CD8-positive, alpha-beta memory T cell (primary cell): ENCODE measurements at places on chromosomes 4 and X. TPM values are rescaled to one million over a fixed set of nuclear protein-coding genes. Genes with fewer than 3 reads are reported as not detected.

FAM9B gene
- not detected for total RNA-seq

LUZP4 gene
- not detected for total RNA-seq

RPL10 gene
- 3,198 TPM for total RNA-seq

EFNB1 gene
- 7.2 TPM for total RNA-seq

CNKSR2 gene
- total RNA-seq: 4.1 TPM

OTUD5 gene
- total RNA-seq: 67.3 TPM

ADH1C gene
- total RNA-seq: not detected

LANCL3 gene
- 0.49 TPM for total RNA-seq

TLL1 gene
- not detected for total RNA-seq

SERPINA7 gene
- total RNA-seq: not detected

USP17L21 gene
- not detected for total RNA-seq

- no peak for DNase-seq
- H3K27ac ChIP-seq: no peak overlapping the region
- H3K4me1 ChIP-seq: no peaks in the 10 kb centered on the region
- H3K4me3 ChIP-seq: no peak overlapping the region
- H3K27me3 ChIP-seq: no peaks in the 10 kb centered on the region
Observed at GRCh38 chr4:151420250-151420807, 11.4 kb downstream of the FHIP1A start.

- H3K27ac ChIP-seq: no peak overlapping the region
- H3K4me1 ChIP-seq: no peaks in the 10 kb centered on the region
- H3K4me3 ChIP-seq: no peak overlapping the region
- no peak for DNase-seq
- H3K36me3 ChIP-seq: no peaks in the 10 kb centered on the region
Observed at GRCh38 chrX:55149242-55149641, 60.4 kb downstream of the PAGE2 start.

DNA sequence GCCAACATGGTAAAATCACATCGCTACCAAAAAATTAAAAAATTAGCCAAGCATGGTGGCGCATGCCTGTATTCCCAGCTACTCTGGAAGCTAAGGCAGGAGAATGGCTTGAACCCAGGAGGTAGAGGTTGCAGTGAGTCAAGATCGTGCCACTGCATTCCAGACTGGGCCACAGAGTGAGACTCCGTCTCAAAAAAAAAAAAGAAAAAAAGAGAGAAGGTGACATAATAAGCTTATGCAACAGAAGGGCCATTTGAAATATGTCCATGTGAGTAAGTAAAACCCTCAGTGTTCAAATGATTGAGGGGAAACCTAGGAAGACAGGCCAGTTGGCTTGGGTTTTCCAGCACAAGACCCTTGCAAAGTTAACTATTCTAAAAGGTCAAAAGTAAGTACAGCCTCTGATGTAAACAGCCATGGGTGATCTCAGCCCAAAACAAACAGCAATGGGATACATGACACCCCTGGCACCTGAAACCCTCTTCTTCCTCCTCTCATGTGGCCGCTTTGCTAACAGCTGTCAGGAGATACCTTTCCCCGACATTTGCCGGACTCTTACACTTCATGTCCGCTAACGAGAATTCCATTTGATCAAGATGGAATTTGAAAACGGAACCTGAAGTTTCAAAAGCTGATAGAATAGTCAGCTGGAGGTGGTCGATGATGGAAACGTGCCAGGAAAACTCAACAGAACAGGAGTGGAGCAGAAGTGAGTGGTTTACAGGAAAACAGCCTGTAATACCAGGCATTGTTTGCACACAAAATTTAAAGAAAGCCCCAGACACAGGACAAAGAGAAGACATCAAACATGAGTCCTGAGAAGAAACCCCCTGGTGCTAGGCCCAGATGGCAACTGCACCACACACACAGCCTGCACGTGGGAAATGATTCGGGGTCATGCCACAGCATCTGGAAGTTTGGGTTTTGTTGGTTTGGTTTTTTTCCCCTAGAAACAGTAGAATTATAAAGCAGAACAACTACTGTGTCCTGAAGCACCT, 93.0 kb upstream of the STS start:
- no peak for DNase-seq
- peaks cover 6% of the 10 kb centered on the region for H3K4me1 ChIP-seq
- no peaks in the 10 kb centered on the region for H3K27me3 ChIP-seq

GRCh38 chr4:145583191-145584055, 35.8 kb upstream of the MMAA start:
- no peak for DNase-seq
- H3K36me3 ChIP-seq: no peaks in the 10 kb centered on the region
- H3K27ac ChIP-seq: no peak overlapping the region
- no peaks in the 10 kb centered on the region for H3K4me1 ChIP-seq

DNA sequence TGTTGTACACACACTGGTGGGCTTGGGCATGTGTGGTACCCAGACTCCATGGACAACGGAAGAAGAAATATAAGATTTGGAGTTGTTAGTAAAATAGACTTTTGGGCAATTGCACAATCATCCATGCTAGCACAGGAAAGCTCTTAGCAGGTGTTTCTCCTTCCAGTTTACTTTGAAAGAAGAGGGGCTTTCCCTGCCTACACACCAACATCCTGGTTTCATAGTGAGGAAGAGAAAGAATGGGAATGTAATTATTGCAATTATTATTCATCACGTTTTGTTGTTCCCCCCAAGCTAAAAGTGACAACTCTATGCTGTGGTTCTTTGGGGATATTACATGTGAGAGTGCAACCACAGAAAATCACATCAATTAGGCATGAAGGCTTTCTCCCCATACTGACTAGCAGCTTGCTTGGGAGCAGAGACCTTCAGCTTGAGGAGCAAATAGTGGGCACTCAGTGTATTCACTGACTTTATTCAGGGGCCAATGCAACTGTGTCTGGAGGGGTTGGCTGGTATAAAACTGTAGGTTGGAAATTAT, 57.2 kb upstream of the PUDP start:
- no peak overlapping the region for H3K4me3 ChIP-seq
- H3K4me1 ChIP-seq: no peaks in the 10 kb centered on the region
- H3K27me3 ChIP-seq: no peaks in the 10 kb centered on the region
- no peak for DNase-seq
- no peak overlapping the region for H3K27ac ChIP-seq
- H3K36me3 ChIP-seq: no peaks in the 10 kb centered on the region

DNA sequence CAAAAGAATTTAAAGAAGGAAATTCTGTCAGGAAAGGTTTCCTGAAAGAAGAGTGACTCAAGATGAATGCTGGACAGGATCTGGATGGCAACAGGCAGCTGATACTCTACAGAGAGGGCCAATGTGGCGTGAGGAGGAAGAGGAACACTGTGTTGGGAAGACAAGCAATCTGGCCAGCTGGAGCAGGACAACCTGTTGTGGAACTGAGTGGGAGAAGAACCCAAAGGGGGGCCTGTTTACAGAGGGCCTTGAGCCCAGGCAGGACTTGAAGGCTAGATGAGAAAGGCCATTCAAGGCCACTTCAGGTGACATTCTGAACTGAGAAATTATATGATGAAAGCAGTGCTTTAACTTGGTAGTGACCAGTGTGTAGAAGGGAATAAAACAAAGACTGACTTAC, 8.5 kb downstream of the OTUD4 start:
- DNase-seq: no peak
- H3K4me3 ChIP-seq: no peak overlapping the region
- H3K36me3 ChIP-seq: peaks cover 18% of the 10 kb centered on the region

GRCh38 chr4:180999217-180999616, 1244.0 kb upstream of the TENM3 start:
- no peak overlapping the region for H3K4me3 ChIP-seq
- no peak for DNase-seq
- no peaks in the 10 kb centered on the region for H3K27me3 ChIP-seq
- no peak overlapping the region for H3K27ac ChIP-seq
- no peaks in the 10 kb centered on the region for H3K36me3 ChIP-seq

- H3K27ac ChIP-seq: no peak overlapping the region
- no peaks in the 10 kb centered on the region for H3K27me3 ChIP-seq
- no peak overlapping the region for H3K4me3 ChIP-seq
- H3K36me3 ChIP-seq: no peaks in the 10 kb centered on the region
- DNase-seq: no peak
Observed at GRCh38 chr4:183356931-183357675, 34.9 kb upstream of the CLDN24 start.

- no peak for DNase-seq
- no peaks in the 10 kb centered on the region for H3K36me3 ChIP-seq
- no peaks in the 10 kb centered on the region for H3K4me1 ChIP-seq
- H3K4me3 ChIP-seq: no peak overlapping the region
- no peak overlapping the region for H3K27ac ChIP-seq
Observed at GRCh38 chr4:17875402-17876070, 64.8 kb downstream of the NCAPG start.

- no peaks in the 10 kb centered on the region for H3K27me3 ChIP-seq
- H3K36me3 ChIP-seq: no peaks in the 10 kb centered on the region
- no peak overlapping the region for H3K4me3 ChIP-seq
- no peak overlapping the region for H3K27ac ChIP-seq
- H3K4me1 ChIP-seq: no peaks in the 10 kb centered on the region
Observed at GRCh38 chr4:65383589-65384305, 286.5 kb downstream of the EPHA5 start.

DNA sequence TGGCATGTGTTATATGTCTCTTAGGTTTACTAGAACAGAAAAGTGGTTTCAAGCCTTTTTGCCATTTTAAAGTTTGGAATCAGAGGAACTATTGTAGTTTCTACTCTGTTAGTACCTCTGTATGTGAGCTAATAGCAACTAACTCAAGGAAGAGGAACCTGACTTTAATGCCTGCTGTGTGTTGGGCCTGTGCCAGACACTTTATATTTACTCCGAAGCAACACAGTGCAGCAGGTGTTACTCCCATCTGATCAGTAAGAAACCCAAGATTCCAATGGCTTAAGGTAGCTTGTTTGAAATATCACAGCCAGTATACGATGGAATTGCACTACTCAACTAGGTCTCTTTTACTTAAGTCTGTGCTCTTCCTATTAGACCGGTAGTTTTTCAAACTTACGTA, 79.2 kb downstream of the USP9X start:
- no peaks in the 10 kb centered on the region for H3K27me3 ChIP-seq
- H3K4me1 ChIP-seq: no peaks in the 10 kb centered on the region
- no peak overlapping the region for H3K4me3 ChIP-seq

DNA sequence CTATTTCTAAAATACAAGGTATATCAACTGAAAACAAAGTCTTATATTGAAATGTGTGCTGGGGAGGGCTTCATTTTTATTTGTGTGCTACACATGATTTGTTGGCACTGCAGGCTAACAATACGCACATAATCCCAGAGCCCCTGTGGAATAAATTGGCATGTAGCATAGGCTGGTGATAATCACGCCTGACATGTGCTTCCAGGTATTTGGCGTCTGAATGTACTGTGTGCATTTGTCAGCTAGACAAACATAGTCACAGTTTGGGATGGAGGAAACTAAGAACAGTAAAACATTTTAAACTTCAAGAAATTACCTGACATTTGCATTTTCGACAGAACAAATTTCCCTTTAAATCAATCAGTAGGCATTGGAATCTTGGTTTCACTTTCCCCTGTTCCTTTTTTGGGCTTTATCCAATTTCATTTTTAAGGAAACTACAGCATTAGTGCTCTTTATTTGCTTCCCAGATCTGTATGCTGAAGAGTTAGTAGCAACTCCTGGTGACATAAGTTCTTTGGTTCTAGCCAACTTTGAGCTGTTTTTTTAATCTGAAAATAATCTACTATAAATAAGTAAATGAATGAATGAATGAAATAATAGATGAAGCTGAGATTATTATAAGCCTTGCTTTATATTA, 472.3 kb downstream of the PDHA2 start:
- H3K36me3 ChIP-seq: no peaks in the 10 kb centered on the region
- H3K27me3 ChIP-seq: no peaks in the 10 kb centered on the region
- no peak for DNase-seq

GRCh38 chrX:129359269-129359668, 164.0 kb downstream of the SMARCA1 start:
- no peak overlapping the region for H3K27ac ChIP-seq
- no peak overlapping the region for H3K4me3 ChIP-seq
- no peaks in the 10 kb centered on the region for H3K4me1 ChIP-seq
- no peak for DNase-seq
- H3K36me3 ChIP-seq: no peaks in the 10 kb centered on the region
- no peaks in the 10 kb centered on the region for H3K27me3 ChIP-seq
